SK-N-SH (cell line): ENCODE measurements at places on chromosomes 11 and 22. TPM values are rescaled to one million over a fixed set of nuclear protein-coding genes. Genes with fewer than 3 reads are reported as not detected.

Gene TLCD5
- 12.7 and 18.7 TPM in 2 replicates for polyA plus RNA-seq

DNA sequence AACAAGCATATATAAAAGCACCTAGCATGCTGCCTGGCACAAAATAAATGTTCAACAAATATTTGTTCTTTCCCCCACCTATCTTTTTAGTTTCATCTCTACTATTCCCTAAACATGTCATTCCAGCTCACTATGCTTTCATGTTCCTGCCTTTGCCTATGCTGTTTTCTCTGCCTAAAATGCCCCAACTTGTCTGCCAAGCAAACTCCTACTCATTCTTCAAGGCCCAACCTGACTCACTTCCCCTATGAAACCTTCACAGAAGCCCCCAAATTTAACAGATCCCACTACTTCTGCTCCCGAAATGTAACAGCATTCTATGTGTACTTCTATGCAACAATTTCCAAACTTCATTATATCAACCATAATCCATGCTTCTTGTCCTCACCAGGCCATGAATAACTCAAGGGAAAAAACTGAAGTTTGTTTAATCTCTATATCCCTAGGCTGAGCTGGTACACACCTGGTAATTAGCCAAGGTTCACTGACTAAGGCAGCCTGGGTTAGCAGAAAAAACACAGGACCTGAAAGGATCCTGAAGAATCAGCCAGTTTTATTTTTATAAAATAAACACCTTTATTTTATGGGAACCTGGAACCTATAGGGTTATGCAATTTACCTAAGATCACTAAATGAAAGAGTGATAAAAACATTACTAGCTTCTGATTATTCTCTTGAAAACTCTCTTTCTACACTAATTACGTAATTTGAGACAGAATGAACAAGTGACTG is 72.2 kb downstream of the PAK1 start:
- DNase-seq: no peak

DNA sequence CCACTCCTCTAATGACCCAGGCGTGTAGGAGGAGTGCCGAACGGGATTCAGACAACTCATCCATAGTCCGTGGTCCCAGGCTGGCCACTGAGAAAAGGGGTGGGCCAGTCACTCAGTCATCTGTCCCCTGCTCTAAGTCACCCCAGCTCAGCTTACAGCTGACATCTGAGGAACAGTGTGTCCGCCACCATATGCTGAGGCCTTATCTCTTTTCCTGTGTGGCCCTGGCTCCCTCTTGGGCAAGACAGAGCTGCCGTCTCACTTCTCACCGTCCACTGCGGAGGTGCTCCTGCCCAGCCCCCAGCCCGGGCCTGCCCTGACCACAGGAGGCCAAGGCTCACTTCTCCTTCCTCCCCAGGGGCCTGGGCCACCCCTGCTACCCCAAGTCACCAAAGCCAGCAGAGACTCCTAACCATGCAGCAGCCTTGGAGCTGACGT is 6.8 kb downstream of the CCDC86 start:
- no peak for DNase-seq

DNA sequence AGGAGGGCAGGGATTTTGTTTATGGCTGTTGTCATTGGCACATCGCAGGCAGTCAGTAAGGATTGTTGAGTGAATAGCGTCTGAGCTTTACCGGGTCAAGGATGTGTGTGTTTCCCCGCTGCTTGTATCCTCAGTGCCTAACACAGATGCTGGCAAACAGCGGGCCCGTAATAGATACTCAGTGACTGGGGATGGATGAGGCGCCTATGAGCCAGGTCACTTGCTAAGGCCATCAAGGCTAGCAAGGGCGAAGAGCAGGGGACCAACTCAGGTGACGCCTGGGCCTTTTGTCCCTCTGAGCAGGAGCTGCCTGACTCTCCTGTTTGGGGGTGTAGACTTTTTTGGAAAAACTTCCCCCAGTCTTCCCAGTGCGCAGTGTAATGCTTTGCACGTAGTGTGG is 118.1 kb downstream of the HIPK3 start:
- DNase-seq: no peak

Gene CEP164
- polyA plus RNA-seq: 27.7 and 30.6 TPM in 2 replicates

DNA sequence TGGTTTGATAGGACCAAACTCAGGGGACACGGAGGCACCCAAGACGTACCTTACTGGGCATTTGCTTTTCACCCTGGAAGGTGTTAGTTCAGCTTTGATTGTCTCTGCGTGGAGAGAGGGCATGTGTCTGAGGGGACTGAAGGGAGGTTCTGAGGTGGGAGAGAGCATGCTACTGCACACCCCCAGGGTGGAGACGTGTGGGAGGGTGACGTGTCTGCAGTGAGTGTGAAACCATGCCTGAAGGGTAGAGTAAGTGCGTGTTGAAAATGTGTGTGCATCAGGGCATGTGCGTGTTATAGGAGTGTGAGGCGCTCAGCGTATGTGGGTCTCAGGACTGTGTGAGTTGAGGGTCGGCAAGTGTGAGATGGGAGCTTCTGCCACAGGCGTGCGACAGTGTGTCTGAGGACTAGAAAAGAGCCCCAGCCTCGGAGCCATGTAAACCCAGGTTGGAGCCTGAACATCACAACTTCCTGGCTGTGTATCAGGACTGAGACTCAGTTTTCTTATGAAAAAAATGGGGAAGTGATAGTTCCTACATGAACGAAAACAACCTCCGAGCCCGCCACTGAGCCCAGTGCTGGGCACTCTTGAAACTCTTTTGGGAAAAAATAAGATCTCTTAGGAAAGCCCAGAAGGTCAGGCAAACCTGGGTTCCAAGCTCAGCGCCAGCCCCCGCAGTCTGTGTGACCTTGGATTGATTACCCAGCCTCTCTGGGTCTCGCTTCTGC is 11.8 kb upstream of the KCNJ11 start:
- DNase-seq: no peak

DNA sequence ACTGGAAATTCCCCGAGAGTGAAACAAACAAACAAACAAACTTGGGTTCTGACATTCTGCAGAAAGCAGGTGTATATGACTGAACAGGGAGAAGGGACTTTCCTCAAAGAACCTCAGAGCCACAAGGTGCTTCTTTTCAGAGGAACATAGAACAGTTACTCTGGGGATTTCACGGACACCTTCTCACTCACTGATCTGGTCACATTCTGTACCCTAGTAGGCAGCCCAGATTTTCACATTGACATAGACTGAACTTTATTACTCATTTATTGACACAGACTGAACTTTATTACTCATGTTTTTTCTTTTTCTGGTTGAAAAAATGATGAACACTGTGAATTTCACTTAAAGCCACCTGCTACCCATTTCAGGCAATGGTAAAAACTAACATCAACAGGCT is 263.0 kb downstream of the OPCML start:
- no peak for DNase-seq

DNA sequence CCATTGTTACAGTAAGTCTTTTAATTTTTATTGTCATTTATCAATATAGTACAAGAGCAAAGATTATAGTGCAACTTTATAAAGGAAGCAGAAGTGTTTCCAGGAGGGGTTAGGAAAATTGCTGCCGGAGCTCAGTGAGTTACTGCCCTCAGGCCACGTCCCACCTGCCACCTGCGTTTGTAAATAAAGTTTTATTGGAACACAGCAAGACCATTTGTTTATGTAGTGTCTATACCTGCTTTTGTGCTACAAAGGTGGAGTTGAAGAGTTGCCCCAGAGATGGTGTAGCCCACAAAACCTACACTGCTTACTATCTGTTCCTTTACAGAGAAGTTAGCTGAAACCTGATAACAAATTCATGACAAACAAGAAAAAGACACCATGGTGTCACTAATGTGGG is 437.8 kb upstream of the B3GAT1 start:
- no peak for DNase-seq

Gene E2F8
- 2.5 and 2.7 TPM in 2 replicates for polyA plus RNA-seq

Gene SH3BP1
- polyA plus RNA-seq: 8.6 and 8.9 TPM in 2 replicates

GRCh38 chr11:1511937-1512496 is 25.4 kb upstream of the MOB2 start:
- no peak for DNase-seq

GRCh38 chr11:128701086-128701485 is 7.2 kb downstream of the FLI1 start:
- DNase-seq: no peak

GRCh38 chr11:1236316-1237127 is 13.7 kb downstream of the MUC5B start:
- no peak for DNase-seq

Gene GRAMD1B
- polyA plus RNA-seq: 14.0 and 14.5 TPM in 2 replicates

DNA sequence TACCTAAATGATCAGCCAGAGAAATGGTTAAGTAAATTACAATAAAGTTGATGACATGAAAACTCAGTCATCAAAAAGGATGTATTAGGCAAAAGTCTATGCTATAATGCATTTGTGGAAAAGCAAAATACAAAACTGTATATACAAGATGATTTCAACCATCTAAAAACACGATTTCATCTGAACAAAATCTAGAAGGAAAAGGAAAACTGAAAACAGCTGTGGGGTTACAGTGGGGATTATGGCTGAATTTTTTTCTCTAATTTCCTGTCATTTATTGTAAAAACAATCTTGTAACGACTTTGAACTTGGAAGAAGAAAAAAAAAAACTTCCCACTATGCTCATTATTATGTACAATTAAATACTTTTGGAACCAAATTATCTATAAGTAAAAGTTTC is 30.3 kb downstream of the CHEK2 start:
- DNase-seq: no peak

Gene MRGPRE
- not detected in 2 replicates for polyA plus RNA-seq

GRCh38 chr11:19576054-19576453 is 136.6 kb upstream of the NAV2 start:
- DNase-seq: no peak

Gene SMC1B
- not detected in 2 replicates for polyA plus RNA-seq

Gene P2RY6
- 0.15 and 0.16 TPM in 2 replicates for polyA plus RNA-seq
